ENCODE measurements at places on chromosomes 12 and 14. TPM values are rescaled to one million over a fixed set of nuclear protein-coding genes. Genes with fewer than 3 reads are reported as not detected.

NR4A1 gene
- total RNA-seq: 22.0 TPM

SLC41A2 gene
- total RNA-seq: 14.8 TPM

CMA1 gene
- not detected for total RNA-seq

KRT5 gene
- not detected for total RNA-seq

MMP17 gene
- total RNA-seq: 31.8 TPM

RDH12 gene
- total RNA-seq: not detected

ZBTB42 gene
- 3.1 TPM for total RNA-seq

RND1 gene
- 0.18 TPM for total RNA-seq

APOF gene
- not detected for total RNA-seq

HOXC4 gene
- total RNA-seq: not detected

PPP4R4 gene
- total RNA-seq: not detected

MYH6 gene
- total RNA-seq: not detected

NGB gene
- total RNA-seq: not detected

KRT8 gene
- total RNA-seq: 12.8 TPM

ABCD2 gene
- total RNA-seq: not detected

PTHLH gene
- total RNA-seq: not detected

RNF212B gene
- total RNA-seq: not detected

SMIM41 gene
- not detected for total RNA-seq

RBP5 gene
- total RNA-seq: not detected

TAS2R19 gene
- 0.49 TPM for total RNA-seq

SLC39A5 gene
- not detected for total RNA-seq

RIPK3 gene
- total RNA-seq: 0.36 TPM

VDR gene
- total RNA-seq: 5.4 TPM

PLD4 gene
- not detected for total RNA-seq

MYF5 gene
- not detected for total RNA-seq

FZD10 gene
- total RNA-seq: not detected

ACOT6 gene
- not detected for total RNA-seq

MAP3K9 gene
- total RNA-seq: 0.18 TPM

KRT75 gene
- not detected for total RNA-seq

CLEC4D gene
- total RNA-seq: not detected

PRICKLE1 gene
- 1.3 TPM for total RNA-seq

ALG10B gene
- total RNA-seq: 1.3 TPM

All from cardiac atrium fibroblast (primary cell).